ENCODE measurements at places on chromosomes 5 and 9.

- no peaks in the 10 kb centered on the region for H3K36me3 ChIP-seq
- H3K27me3 ChIP-seq: peaks cover 4% of the 10 kb centered on the region
These were observed 50.2 kb upstream of the CXCL14 start for GRCh38 chr5:135628771-135629563.

- H3K27ac ChIP-seq: no peak overlapping the region
- DNase-seq: no peak
- H3K4me1 ChIP-seq: no peaks in the 10 kb centered on the region
- H3K36me3 ChIP-seq: peaks cover 7% of the 10 kb centered on the region
- H3K4me3 ChIP-seq: no peak overlapping the region
- H3K27me3 ChIP-seq: peaks cover 10% of the 10 kb centered on the region
These were observed 93.9 kb downstream of the GPBP1 start for GRCh38 chr5:57267805-57268204.

DNA sequence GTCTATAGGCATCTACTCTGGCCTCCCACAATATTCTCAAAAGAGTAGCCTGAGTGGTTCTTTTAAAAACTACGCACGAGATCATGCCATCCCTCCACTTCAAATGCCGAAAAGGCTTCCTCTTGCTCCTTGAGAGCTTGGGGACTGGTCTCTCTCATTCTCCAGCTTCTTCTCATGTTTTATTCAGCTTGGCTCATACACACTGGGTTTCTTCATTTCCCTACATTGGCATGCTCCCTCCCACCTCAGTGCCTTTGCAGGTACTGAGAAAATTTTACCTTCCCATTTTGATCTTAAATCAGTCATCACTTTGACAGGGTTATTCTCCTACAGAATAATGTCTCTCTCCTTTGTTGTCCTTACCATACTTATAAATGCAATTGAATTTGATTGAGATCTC is 20.4 kb downstream of the PRLR start:
- H3K27me3 ChIP-seq: peaks cover 19% of the 10 kb centered on the region
- H3K4me3 ChIP-seq: no peak overlapping the region
- H3K4me1 ChIP-seq: no peaks in the 10 kb centered on the region

- H3K27me3 ChIP-seq: peaks cover 5% of the 10 kb centered on the region
- H3K27ac ChIP-seq: no peak overlapping the region
- no peaks in the 10 kb centered on the region for H3K4me1 ChIP-seq
- DNase-seq: no peak
- H3K4me3 ChIP-seq: no peak overlapping the region
These were observed 34.5 kb downstream of the SLC1A3 start for GRCh38 chr5:36640949-36641348.

DNA sequence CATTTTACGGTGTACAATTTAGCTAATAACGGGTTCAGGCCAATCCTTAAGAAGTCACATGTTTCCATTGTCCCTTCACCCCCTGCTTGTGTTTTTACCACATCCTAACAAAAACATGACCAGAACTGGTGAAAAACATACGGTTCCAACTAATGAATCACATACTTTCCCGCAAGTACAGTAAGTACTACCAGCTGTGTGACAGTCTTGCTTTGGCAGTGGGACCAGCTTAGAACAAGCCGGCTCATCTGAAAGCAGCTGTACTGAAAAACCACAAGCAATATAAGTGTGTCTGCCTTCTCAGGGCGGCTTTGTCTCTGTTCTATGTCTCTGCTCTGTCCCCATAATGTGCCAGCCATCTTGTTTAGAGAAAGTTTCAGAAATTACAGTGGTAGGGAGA is 242.5 kb downstream of the BNC2 start:
- no peaks in the 10 kb centered on the region for H3K4me1 ChIP-seq
- H3K27me3 ChIP-seq: no peaks in the 10 kb centered on the region
- H3K4me3 ChIP-seq: no peak overlapping the region
- DNase-seq: no peak
- H3K27ac ChIP-seq: no peak overlapping the region

GRCh38 chr9:71472400-71472799 is 295.9 kb downstream of the CEMIP2 start:
- no peaks in the 10 kb centered on the region for H3K36me3 ChIP-seq
- H3K27me3 ChIP-seq: peaks cover 7% of the 10 kb centered on the region
- H3K4me3 ChIP-seq: no peak overlapping the region
- no peaks in the 10 kb centered on the region for H3K4me1 ChIP-seq
- DNase-seq: no peak

GRCh38 chr5:120806202-120806601 is 342.1 kb downstream of the PRR16 start:
- no peak for DNase-seq
- H3K27me3 ChIP-seq: no peaks in the 10 kb centered on the region
- H3K4me3 ChIP-seq: no peak overlapping the region
- H3K27ac ChIP-seq: no peak overlapping the region

- no peaks in the 10 kb centered on the region for H3K27me3 ChIP-seq
- no peak overlapping the region for H3K4me3 ChIP-seq
- no peak overlapping the region for H3K27ac ChIP-seq
- no peaks in the 10 kb centered on the region for H3K4me1 ChIP-seq
These were observed 253.7 kb downstream of the MAT2B start for GRCh38 chr5:163759000-163759704.
